ENCODE measurements at places on chromosomes 12 and 14.

- no peak for DNase-seq
Measured at GRCh38 chr12:100017056-100017455, 32.3 kb upstream of the ANKS1B start.

- no peak for DNase-seq
Measured at GRCh38 chr12:29176941-29177340, 27.9 kb downstream of the FAR2 start.

GRCh38 chr12:123356159-123356670 lies 8.4 kb downstream of the SBNO1 start:
- DNase-seq: no peak

- no peak for DNase-seq
Measured at GRCh38 chr14:35406506-35407305, 2.2 kb upstream of the NFKBIA start.

DNA sequence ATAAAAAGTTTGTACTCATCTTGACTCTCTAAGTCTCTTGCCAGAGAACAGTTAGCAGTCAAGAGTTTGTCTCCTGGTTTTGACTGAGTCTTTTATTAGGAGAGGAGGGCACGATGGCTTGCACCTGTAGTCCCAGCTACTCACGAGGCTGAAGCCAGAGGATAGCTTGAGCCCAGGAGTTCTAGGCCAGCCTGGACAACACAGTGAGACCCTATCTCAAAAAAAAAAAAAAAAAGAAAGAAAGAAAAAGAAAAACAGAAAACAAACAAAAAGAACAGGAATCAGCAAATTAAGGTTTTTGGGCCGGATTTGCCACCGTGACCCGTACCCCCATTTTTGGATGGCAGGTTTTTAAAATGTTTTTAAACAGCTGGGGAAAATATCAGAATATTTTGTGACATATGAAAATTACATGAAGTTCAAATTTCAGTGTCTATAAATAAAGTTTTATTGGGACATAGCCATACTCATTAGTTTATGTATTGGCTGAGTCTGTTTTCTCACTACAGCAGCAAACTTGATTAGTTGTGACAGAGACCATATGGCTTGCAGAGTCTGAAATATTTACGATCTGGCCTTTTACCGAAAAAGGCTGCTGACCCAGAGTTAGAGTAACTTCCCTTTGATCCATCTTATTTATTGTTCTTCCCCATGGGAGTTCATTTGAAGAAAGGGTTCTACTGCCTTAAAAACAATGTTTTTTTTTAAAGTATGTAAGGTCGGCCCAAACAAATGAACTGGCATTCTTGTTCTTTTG lies 31.2 kb downstream of the VEZT start:
- no peak for DNase-seq

- no peak for DNase-seq
Measured at GRCh38 chr12:117967512-117967911, 1.3 kb downstream of the KSR2 start.

GRCh38 chr12:113448873-113449272 lies 22.8 kb downstream of the LHX5 start:
- DNase-seq: no peak

GRCh38 chr12:22788913-22789312 lies 163.9 kb downstream of the ETNK1 start:
- no peak for DNase-seq

- DNase-seq: no peak
Measured at GRCh38 chr12:78886719-78887407, 22.3 kb downstream of the SYT1 start.

DNA sequence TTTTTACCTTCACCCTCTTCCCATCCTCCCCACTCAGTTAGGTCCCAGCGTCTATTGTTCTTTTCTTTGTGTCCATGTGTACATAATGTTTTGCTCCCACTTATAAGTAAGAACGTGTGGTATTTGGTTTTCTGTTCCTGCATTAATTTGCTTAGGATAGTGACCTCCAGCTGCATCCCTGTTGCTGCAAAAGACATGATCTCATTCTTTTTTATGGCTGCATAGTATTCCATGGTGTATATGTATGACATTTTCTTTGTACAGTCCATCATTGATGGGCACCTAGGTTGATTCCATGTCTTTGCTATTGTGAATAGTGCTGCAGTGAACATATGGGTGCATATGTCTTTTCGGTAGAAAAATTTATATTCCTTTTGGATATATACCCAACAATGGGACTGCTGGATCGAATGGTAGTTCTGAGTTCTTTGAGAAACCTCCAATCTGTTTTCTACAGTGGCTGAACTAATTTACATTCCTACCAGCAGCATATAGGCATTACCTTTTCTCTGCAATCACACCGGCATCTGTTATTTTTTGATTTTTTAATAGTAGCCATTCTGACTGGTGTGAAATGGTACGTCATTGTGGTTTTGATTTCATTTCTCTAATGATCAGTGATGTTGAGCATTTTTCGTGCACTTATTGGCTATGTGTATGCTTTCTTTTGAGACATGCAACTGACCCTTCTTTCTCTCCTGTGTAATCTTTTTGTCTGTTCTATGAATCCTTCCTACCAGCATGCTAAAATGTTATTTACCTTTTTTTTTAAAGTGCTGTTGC lies 279.7 kb upstream of the AMIGO2 start:
- DNase-seq: no peak

DNA sequence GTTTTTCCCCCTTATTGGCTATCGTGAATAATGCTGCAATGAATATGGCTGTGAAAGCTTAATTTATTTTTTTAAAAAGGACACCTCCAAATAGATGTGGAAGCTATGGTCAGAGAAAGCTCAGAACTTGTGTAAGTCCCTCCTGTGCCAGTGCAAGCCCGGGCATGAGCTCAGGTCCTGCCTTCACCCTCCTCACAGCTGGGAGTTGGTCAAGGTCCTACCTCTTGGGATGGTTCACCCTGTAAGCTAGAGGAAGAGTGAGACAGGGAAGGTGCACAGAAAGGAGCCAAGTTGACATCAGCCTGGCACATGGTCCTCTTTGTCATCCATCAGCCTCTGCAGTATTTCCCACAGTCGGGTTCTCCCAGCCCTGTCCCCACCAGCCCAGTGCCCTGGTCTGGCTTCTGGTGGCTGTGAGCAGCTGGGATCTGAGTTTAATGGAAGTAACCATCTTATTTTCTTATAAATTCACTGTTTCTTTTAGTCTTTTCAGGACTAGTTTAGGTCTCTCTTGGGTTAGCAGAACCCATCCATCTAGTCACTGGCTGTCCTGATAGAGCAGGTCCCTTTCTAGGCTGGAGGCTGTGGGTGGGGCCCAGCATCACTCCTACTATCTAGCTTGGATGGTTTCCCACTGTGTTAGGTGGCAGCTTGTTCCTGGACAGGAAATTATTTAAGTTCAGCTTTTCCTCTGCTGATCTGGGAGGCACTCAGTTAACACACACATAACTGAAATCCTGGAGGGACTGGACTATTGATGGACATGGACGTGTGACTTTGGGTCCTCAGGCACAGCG lies 11.8 kb upstream of the PLEKHG3 start:
- no peak for DNase-seq

Data from activated CD8-positive, alpha-beta memory T cell treated with anti-CD3 and anti-CD28 coated beads for 4 hours (primary cell).